ENCODE measurements at places on chromosomes 3 and 15.

DNA sequence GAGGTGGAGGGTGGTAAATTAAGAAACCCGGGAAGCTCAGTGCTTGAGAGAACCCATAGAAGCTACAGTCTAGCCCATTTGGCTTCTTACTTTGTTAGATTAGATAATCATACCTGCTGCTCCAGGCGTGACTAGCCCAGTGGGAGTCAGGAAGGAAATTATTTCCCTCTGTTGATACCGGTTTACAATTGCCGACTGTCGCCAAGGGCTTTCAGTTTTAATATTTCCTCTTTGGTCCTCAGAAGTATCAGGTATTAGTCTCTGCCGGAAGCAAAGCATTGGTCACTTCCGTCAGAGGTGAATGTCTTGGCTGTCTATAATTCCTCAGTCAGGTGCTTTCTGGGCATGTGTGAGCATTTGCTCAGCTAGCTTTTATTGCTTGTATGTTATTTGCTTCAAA, 75.2 kb downstream of the LPP start:
- DNase-seq: no peak

DNA sequence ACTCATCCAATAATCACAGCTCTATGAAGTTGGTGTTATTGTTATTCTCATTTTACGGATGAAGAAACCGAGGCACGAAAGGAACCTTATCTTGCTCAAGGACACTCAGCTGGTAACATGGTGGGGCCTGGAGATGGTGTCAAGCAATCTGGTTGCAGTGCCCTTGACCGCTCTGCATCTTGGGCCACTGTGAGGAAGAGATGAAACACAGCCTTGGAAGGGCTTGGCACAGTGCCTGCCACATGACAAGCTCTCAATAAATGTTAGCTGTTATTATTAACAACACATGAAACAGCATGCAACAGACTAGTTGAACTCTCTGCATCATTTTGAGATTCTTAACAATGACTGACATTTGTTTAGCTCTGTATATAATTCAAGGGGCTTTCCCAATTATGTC, 10.1 kb upstream of the ITGA11 start:
- DNase-seq: peak; percentile 53

GRCh38 chr15:96538491-96538890, 208.0 kb downstream of the NR2F2 start:
- DNase-seq: no peak

- no peak for DNase-seq
Measured at GRCh38 chr15:32918547-32918946, 200.7 kb downstream of the GREM1 start.

DNA sequence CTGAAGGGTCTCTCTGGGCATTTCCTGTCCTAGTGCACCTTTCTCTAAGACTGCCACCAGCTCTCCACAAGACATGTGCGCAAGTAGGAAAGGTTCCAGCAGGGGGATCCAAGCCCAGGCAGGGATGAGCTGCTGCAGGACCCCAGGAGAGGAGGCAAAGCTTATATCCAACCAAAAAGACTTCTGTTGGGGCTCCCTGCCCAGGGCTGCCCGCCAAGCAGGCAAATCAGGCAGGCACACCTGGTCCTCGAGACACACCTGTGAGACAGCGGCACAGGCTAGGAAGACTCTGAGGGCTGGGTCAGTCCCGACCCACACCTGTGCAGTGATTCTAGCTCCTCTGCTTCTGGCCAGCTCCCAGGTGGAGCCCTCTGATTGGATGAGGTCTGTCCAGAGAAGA, 80.6 kb downstream of the MYLK start:
- DNase-seq: no peak

DNA sequence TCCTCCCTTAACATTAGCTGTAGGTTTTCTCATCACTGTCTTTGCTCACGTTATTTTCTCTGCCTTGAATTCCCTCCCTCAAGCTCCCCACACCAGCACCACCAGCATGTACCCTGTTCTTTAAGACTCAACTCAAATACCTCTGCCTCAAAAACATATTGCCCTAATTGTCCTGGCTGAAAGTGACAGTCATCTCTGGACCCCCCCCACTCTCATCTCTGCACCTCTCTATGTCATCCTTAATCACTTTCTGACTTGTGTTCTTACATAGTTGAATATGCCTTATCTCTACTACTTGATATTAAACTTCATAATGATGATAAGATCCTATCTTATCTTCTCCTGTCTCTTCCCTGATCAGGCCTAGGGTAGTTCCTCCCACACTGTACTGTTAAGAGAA, 345.2 kb upstream of the TPRG1 start:
- DNase-seq: no peak

DNA sequence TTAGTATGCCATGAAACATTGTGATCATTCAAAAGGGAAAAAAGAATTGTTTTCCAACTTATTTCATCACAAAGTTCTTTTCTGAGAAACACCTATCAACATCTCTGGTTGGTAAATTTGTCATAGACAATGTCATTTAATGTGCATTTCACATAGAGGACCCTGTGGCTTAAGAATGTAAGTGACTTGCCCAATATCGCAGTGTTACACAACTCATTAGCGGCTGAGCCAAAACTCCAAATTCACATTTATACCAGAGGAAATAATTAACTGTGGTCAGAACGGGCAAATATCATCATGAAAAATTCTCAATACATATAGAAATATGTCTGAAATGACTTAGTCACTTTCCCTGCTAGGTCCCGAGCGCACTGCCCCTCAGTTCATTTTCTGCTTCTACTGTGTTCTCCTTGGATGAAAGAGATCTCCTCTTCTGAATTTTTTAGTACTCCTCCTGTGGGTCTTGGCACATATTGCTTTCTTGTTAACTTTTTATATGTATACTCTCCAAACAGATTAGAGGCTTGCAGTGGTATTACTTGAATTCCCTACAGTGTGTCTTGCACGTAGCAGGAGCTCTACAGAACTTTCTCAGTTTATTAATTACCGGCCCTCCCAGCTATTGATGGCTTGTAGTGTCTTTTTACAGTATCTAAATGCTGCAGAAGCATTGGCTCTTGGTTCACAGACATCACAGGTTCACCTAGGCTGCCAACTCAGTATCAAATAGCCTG, 33.1 kb downstream of the PTX3 start:
- peak; percentile 23 for DNase-seq

GRCh38 chr15:33226559-33227181, 32.2 kb upstream of the FMN1 start:
- peak; percentile 46 for DNase-seq

DNA sequence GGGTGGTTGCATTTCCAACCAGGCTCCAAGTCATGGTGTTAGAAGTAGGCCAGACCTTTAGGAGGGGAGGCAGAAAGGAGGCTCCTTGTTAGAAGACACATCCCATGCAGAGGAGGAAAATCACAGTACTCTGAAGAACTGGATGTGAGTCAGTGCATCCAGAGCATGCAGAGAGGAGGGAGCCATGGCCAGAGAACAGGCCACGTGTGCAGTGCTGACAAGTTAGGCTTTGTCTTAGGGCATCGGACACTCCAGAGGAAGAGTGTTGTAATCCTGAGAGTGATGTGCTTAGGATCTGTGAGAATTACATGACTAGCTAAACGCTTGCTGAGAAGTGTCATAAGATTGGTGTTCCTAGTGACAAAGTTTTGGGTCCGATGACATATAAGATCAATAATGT, 456.5 kb upstream of the THRB start:
- DNase-seq: peak; percentile 9

GRCh38 chr3:107524841-107525643, 2.3 kb downstream of the BBX start:
- DNase-seq: peak; percentile 76

GRCh38 chr3:138383715-138384465, 35.5 kb downstream of the MRAS start:
- no peak for DNase-seq

DNA sequence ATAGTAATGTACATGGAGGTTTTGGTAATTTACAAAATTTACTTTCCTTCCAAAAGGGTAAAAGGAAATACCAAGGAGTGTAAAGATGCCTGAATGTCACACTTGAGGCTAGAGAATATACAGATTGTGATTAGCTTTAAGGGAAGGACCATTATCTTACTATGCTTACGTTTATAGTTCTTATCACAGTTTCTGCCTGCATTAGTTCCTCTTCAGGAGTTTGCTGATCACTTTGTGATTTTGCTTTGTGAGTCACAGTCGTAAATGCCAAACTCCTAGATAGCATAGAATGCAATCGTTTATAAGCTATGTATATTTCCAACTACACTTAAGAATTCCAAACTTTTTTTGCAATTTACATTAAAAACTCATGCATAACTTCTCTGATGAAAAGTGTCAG, 1034.6 kb downstream of the DIPK2A start:
- DNase-seq: no peak

- DNase-seq: no peak
Measured at GRCh38 chr15:90471769-90472168, 58.0 kb upstream of the CRTC3 start.

DNA sequence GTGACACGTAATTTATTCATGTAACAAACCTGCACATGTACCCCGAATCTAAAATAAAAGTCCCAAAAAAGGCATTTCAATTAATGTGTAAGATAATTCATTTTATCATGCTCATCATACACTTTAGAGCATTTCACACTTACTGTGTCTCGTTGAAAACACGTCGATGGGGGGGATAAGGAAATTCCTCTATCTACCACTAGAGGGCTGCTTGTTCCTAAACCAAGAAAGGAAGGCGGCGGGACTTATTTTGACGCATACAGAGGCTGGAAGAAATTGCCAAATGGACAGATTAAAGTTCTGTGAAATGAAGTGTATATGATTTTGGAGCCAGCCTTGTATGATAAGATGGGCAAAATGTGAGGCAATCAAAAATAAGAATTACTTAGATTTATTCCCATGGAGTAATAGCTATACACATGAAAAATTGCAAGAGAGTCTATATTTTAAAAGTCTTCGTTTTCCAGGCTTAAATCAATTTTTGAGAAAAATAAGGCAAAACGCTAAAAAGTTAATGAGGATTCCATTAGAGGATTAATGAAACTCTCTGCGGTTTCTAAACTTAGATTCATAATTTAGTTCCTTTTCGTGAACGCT, 346.8 kb downstream of the CNTN3 start:
- DNase-seq: peak; percentile 74

DNA sequence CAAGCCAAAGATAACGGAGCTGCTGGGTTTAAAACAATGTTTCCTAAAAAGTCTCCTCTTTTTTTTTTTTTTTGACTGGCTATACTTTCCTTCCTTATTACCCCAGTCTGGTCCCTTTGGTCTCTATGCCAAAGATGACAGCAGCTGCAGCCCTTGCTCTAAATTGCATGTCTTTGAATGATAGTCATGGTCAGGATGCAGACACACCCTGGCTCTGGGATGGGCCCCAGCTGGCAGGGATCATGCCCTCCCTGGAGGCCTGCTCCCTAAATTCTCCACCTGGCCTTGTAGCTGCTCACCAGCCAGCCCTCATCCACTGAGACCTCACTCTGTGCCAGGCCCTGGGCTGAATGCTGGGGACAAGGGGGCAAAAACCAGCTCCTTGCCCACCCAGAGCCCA, 95.8 kb downstream of the MESD start:
- DNase-seq: peak; percentile 79

DNA sequence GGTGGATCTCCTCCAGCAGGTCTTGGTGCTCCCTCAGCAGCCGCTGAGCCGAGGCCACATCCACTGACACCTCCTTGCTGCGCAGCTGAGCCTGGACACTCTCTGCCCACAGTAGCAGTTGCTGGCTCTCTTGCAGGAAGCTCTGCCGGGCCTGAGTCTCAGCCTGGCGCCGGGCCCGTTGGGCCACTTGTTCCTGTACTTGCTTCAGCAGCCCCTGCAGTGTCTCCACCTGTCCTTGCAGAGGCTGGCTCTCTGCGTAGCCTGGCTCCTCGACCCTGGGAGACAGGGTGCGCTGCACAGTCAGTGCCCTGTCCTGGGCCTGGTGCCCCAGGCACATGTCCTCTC, 15.5 kb downstream of the SPTBN5 start:
- DNase-seq: no peak

GRCh38 chr15:75149867-75150709, 51.6 kb upstream of the C15orf39 start:
- DNase-seq: peak; percentile 93

GRCh38 chr3:23574822-23575315, 230.9 kb upstream of the UBE2E1 start:
- DNase-seq: no peak

DNA sequence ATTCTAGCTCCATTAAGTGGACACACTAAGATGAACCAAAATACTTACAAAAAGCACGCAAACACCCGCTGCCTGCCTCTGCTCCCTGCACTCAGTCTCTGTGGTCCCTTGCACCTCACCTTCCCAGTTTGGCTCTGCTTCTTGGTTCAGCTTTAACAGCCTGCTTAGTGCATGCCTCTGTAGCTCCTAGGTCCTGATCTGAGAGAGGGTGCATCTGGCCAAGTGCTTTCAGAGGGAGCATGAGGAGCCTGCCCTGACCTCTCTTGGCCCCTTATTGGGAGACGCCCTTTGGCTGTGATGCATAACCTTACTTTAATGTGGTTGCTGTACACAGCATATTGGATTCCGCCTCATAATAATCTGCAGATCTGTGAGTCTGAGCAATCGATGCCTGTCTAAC, 21.2 kb upstream of the ATP10A start:
- peak; percentile 28 for DNase-seq

DNA sequence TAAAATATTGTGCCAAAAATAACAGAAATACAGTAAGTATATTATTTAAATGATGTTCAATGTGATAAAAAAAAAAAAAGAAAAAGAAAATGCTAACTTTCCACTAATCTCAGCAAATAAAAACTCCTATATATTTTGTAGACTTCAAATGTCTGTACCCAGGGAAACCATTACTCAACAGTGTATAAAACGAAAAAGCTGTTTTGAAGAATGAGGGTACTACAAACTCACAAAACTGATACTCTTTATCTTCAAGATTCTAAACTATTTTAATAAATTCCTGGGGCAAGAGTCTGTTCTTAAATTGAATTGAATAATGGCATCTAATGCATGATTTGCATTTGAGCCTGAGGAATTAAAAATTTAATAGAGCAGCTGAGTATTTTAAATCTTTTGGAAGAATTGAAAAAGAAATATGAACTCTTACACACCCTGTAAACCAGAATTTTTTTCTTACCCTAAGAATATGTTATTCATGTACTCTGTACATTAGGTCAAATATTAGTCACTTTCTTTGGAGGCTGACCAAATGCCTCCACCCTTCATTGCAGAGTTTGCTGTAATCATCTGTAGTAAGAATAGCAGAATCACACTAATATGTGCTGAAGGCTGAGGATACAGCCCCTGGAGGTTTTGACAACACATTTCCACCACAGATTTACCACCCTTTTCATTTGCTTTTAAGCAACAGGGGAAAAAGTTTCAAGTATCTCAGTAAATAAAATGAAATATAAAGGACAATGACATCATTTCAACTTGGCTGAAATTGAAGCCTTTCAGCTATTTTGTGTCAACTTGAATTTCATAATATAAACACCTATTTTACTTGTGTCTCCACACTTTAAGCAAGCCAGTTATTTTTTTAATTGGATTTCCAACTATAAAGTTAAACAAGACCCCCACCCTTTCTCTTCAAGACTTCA, 79.7 kb downstream of the FBN1 start:
- peak; percentile 92 for DNase-seq

GRCh38 chr3:122690096-122690495, 9.5 kb downstream of the PARP14 start:
- no peak for DNase-seq
